ENCODE measurements at places on chromosomes 7 and 10. TPM values are rescaled to one million over a fixed set of nuclear protein-coding genes. Genes with fewer than 3 reads are reported as not detected.

Gene PKD2L1
- polyA plus RNA-seq, result 0.11 TPM

GRCh38 chr7:20745702-20746101 lies 41.0 kb downstream of the SP8 start:
- DNase-seq, result no peak

Gene CAV1
- 26.0 TPM for polyA plus RNA-seq

GRCh38 chr10:26335574-26336093 lies 102.5 kb upstream of the APBB1IP start:
- no peak for DNase-seq

Gene FAM3C
- 89.7 TPM for polyA plus RNA-seq

- DNase-seq, result no peak
Observed at GRCh38 chr10:51878695-51879094, 179.3 kb upstream of the CSTF2T start.

GRCh38 chr10:664301-664700 lies 25.2 kb downstream of the DIP2C start:
- no peak for DNase-seq

DNA sequence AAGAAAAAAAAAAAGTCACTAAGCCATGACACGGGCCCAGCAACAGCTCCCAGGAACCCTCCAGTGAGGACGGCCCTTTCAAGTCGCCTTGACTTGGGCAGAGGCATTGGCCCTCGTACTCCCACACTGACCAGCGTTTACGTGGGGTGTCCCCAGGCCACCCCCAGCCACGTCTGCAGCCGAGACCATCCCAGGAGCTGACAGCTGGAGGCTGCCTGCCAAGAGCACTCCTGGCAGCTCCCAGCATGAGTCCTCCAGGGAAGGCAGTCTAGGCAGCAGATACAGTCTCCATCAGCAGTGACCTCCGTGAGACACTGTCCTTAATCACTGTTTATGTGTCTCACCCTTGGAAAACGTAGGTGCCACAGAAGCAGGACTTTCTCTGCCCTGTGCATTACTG lies 86.5 kb downstream of the PROSER2 start:
- no peak for DNase-seq

GRCh38 chr7:98629001-98629431 lies 11.9 kb downstream of the NPTX2 start:
- no peak for DNase-seq

DNA sequence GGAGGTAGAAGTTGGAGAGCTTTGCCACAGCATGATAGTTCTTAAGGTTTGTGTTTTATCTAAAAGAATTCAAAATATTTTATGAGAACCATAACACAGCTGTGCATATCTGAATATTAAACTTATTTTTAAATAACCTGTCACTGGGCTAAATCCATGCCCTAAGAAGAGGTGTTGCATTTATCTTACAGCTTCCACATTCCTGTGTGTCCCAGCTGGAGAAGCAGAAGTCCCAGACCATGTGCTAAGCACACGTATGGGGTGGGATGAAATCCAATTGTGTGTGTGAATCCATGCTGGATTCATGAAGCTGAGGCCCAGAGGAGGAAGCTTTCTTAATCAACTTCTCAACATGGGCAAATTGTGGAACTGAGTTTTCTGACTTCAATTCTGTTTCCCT lies 121.5 kb downstream of the PKD1L1 start:
- no peak for DNase-seq

All from renal pelvis (tissue), 12 donors.